Fibroblast of skin of scalp (primary cell): ENCODE measurements at places on chromosomes 3 and 15.

GRCh38 chr3:4475804-4476203, 8.7 kb upstream of the SUMF1 start:
- DNase-seq, result no peak

- DNase-seq, result no peak
These were observed 422.8 kb upstream of the NAALADL2 start for GRCh38 chr3:174436367-174436766.

DNA sequence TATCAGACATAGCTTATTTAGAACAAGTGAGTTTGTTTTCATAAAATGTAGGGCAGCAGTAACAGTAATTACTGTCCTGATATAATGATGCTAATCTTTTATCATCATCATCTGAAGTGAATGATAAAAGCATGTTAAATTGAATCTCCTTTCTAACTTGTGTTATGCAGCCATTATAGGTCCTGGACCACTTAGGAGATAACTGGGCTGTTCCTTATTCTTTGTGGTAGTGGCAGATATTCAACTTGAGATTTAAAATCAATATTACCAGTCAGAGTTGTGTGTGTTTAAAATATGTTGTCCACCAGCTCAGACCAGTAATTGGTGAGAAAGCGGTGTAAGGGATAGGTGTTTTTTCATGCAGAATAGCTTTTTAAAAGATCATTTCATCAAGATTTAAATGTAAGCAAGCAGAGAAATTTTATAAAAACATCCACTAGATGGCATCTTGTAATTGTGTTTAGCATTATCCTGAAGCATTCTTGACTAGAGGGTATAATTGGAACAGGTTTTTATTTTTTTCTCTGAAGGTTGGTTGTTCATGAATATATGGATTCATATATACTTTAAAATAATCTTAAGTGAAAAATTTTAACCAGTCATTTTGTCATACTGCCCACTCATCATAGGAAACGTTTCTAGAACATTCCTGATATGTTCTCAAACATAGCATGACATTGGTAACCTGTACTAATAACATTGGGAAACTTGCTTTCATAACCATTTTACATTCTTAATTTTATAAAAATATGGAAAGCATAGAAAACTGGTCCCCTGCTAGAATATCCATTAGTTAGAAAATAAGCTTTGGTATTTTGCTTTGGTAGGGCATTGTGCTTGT, 153.9 kb downstream of the BBX start:
- no peak for DNase-seq

DNA sequence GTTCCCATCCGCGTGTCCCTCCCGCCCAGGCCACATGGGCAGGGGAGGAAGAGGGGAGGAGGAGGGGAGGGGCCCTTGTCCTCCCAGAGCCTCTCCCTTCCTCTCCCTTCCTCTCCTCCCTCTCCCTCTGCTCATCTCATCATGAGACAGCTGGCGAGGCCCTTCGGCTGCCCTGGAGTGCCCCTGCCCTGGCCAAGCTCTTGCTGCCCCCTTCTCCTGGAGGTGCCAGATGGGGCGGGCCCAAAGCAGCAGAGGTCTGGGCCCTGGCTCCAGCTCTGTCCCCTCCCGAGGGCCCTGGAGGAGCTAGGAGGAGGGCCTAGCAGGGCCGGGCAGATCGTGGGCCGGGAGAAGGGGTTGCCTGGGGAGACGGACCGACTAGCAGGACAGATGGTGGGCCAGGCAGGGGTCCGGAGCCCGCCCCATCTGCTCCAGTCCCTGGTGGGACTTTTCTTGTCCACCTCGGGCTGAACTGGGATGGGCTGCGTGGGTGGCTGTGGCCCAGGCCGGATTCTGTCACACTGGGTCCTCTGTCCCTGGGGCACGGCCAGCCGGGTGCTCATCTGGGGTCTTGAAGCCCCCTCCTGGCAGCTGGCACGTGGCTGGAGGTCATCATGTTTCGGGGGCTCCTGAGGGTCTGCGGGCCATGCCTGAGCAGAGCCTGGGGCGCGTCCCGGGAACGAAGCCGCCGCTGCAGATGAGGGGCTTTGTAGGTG, 183.4 kb downstream of the GOLGA6L6 start:
- DNase-seq, result no peak

DNA sequence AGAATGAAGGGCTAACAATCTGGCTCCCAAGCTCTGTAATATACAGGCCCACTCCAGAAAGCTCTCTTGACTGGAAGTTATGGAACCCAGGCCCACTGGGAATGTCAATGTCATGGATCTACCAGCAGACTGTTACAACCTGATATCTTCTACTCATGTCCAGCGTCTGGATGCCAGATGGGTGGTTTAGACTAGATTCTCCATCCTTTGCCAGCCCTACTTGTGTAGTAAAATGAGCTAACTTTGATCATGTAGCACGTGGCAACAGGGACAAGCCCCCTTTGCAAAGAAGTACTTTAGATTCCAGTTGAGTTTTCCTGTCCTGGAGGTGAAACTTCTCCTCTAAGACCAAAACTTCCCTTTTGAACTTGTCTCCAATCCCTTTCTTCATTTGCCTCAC, 55.1 kb downstream of the HEG1 start:
- DNase-seq, result no peak

DNA sequence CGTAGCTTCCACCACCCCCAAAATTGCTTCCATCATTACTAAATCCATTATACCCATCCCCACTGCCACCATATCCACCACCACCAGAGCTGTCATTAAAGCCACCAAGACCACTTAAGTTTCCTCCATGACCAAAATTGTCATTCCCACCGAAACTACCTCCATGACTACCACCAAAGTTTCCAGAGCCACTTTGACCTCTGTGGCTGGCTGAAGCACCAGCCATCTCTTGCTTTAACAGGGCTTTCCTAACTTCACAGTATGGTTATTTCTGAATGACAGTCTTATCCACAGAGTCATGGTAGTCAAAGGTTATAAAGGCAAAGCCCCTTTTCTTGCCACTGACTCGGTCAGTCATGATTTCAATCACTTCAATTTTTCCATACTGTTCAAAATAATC, 24.3 kb upstream of the DENND4A start:
- DNase-seq, result no peak

- no peak for DNase-seq
These were observed 146.2 kb downstream of the GREM1 start for GRCh38 chr15:32864051-32864450.

GRCh38 chr3:134590766-134591165, 60.1 kb downstream of the KY start:
- no peak for DNase-seq

DNA sequence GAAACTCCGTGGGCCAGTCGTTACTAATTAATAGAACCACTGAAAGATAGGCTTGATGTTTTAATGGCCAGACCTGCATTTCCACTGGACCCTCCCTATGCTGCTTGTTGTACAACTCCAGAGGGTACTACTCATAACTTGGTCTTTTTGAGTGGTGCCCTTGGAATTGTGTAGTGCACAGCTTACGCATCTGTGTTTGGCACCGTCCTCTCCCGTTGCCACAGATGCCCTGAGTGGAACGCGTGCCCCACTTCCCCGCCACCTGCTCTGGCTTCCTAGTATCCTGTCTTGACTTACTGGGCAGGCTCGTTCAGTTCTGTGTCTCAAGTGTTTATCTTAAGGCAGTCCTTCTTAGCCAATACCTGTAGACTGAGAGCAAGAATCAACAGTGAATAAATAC, 78.7 kb downstream of the USP13 start:
- DNase-seq, result no peak

- peak; percentile 59 for DNase-seq
These were observed 17.6 kb downstream of the THRB start for GRCh38 chr3:24476871-24477656.

- DNase-seq, result no peak
These were observed 579.0 kb downstream of the MFSD1 start for GRCh38 chr3:159380891-159381290.

- DNase-seq, result no peak
These were observed 9.8 kb upstream of the RPP14 start for GRCh38 chr3:58296269-58296668.

DNA sequence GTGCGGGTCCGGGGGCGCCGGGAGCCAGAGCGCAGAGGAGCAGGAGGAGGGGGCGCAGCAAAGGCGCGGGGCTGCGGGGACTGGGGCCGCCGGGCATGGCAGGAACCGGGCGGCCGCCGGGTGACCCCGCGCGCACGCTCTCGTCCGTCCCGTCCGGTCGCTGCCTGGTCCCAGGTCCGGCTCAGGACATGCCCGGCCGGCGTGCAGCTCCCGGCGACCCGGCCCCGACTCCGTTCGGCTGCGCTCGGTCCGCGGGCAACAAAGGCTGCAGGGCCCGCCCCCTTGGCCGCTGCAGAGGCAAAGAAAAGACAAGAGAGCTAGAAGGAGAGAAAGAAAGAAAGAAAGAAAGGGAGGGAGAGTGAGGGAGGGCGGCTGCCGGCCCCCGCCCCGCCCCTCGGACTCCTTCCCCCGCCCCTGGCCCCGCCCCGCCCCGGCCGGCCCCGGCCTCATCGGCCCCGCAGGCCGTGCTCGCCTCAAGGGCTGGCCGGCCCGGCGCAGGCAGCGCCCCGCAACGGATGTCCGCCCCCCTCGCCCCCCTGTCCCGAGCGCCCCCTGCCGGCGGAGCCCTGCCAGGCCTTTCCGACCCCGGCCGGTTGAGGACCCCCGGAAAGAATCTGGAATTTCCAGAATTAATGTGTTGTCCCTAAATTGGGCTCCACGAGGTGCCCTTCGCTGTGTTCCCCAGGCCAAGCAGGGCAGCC, at the start of gene ADAMTS7:
Gene ADAMTS7, minus strand, starts transcription at position 341 of the 701 bp plus-strand sequence. Its CDS starts 244 bp downstream, at position 97.
- DNase-seq, result peak; percentile 88

DNA sequence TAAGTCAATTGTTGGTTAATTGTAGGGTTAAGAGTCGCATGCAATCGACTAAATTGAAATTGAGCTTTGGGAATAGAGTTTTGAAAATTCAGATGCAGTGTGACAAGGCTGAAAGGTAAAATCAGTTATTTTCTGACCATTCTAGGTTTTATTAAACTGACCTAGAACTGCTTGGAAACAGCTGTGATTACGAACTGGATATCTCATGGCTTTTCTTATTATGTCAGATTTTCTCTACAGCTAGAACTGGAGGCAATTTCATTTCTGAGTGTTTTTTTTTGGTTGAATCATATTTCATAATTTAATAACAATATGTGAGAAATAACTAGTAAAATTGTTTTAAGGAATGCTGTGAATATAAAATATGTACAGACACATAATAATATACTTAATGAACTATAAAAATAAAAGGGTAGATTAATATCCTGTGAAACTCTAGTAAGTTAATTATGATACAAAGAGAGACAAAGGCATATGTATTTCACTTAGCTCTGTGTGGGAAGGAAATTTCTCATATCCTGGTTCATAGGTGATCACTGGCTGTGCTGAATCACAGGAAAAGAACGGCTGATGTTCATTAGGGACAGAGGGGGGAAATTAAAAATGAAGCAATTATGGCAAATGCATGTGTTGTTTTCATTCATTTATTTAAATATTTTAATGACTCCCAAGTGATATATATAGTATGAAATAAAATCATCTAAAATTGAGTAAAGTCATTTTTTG, 403.2 kb downstream of the ZIC1 start:
- DNase-seq, result no peak
